ENCODE measurements at places on chromosomes 4 and X.

- DNase-seq, result no peak
Observed at GRCh38 chr4:137124278-137124932, 407.9 kb downstream of the PCDH18 start.

GRCh38 chrX:13891377-13892140, 74.7 kb upstream of the GPM6B start:
- no peak for DNase-seq

DNA sequence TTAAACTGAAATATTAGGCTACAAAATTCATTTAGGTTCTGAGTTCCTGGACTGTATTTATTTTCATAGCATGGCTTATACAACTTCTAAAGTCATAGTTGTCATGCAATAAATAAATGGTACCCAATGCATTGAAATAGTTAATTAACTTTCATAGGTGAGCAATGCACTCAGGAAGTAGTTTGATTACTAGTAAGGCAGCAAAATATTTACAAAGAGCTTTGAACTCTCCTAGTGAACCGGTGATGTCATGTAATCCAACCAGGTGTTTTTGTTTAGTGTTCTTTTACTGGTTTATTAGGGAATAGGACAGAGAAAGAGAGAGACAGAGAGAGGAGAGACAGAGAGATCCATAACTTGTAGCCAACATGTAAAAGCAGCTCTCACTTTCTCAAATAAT, 228.6 kb upstream of the CTSO start:
- DNase-seq, result no peak

GRCh38 chrX:31199840-31200114, 127.9 kb upstream of the FTHL17 start:
- no peak for DNase-seq

DNA sequence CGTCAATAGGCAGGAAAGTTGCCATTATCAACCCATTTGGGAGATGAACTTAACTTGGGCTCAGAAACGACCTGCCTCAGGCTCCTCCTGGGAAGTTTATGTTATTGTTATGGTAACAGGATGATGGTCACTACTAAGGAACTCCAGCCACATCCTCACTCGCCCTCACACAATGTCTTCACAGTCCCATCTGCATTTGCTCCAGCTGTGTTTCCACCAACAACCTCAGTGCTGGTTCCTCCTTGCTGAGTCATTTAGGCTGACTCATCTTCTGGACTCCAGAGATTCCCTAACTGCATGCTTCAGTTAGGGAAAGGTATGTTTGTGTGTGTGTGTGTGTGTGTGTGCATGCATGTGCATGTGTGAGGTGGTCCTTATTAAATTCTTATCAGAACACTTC, 293.4 kb upstream of the BOD1L1 start:
- DNase-seq, result peak; percentile 98

- no peak for DNase-seq
Observed at GRCh38 chr4:185711726-185712125, 100.3 kb downstream of the SORBS2 start.
